ENCODE measurements at places on chromosomes 6 and 20.

DNA sequence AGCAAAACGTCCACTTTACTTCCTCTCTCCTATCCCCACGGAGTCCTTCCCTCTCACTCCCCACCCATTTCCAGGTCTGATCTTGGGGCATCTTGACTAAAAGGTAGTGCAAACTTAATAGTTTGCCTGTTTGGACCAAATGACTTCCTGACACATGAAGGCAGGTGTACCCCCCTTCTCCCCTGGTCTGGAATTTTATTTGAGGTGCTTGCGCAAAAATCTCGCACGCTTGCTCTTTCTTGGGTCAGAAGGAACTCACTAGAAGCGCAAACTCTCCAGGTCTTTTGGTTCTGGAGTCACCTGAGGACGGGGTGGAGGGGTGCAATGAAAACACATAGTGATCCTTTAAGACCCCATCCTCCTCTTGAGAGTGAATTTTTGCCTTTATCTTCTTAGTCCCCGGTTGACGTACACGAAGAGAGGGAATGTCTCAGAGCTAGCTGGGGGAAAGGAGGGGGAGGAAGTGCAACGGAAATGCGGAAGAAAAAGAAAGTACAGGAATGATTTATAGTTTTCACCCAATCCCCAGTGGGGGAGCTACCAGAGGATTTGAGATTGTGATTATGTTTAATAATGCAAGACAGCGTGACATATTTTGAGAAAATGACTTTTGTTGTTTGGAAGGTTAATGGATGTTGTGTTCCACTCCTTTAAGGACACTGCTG is 4.9 kb downstream of the ADGRB3 start:
- DNase-seq, result no peak

DNA sequence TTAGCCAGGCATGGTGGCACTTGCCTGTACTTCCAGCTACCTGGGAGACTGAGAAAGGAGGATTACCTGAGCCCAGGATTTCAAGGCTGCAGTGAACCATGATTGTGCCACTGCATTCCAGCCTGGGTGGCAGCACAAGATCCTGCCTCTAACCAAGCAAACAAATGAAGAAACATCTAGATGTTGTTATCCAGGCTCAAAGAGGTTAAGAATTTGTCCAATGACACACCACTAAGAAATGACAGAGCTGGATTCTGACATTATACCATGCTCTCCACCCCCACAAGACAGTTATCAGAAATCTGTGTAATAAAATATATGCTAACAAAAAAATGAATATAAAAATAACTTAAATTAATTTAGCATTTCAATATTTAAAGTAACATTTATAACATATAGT is 925.5 kb upstream of the SLC35B3 start:
- no peak for DNase-seq

DNA sequence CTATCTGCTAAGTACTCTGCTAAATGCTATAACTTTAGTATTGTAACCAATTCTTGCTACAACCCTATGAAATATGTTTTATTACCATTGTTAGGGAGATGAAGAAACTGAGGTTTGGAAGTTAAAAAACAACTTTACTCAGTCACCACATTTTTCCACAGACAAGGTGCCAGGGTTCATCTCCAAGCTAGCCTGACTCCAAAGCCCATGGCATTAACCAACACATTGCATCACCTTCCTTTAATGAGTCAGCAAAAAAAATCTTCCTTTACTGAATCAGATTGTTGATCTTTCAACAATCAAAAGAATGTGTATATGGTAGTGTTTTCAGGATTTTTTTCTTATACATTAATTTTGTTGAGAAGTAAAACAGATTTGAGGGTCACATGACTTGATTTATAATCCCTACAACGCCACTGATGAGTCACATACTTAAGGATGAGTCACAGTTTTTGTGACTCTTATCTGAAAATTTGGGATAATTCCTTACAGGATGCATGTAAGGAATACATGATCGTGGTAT is 41.5 kb downstream of the MAN1A1 start:
- no peak for DNase-seq

DNA sequence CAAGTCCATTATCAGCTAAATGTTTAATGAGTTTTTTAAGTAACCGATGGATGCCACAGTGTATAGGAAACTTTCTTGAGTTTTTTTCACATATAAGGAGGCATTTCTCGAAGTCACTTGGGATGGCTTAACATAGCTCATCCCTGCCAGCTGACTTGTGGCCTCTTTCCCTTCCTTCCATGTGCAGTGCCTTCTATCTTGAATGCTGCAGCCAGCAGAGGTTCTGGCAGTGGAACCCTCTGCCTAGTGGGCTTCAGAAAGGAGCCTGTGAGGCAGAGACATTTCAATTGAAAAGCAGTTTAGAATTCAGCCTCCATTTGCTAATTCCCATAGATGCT is 51.9 kb downstream of the AKAP12 start:
- no peak for DNase-seq

GRCh38 chr6:165653607-165654006 is 9.4 kb downstream of the PDE10A start:
- no peak for DNase-seq

DNA sequence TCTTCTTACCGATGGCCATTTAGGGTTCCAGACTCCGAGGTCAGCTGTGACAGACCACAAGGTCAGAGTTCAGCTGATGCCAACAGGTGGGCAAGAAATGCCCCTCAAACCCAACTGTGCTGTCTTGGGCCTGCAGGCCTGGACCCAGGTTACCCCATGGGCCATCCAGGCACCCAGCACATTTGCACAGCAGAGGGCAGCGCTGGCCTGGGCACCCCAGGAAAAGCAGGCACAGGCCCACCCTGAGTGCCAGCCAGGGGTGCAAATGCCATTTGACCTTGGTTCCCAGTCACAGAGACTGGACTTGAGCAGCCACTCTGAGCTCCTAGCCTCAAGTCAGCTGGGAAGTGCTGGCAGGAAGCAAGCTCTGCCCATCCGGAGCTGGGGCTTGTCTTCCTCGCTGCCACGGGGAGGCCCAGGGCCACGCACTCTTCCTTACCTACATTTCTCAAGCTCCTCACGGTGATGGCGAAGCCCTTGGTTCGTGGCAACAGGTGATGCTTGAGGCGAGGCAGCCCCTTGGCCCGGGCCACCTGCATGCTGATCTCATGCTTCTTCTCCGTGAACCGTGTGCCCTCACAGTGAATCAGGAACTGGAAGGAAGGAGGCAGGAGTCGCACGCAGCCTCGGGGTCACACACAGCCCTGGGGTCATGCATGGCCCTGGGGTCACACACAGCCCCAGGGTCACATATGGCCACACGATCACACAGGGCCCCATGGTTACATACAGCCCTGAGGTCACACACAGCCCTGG is 120.8 kb downstream of the AGPAT4 start:
- DNase-seq, result no peak

- no peak for DNase-seq
Observed at GRCh38 chr6:42009844-42010184, 40.5 kb upstream of the TAF8 start.

DNA sequence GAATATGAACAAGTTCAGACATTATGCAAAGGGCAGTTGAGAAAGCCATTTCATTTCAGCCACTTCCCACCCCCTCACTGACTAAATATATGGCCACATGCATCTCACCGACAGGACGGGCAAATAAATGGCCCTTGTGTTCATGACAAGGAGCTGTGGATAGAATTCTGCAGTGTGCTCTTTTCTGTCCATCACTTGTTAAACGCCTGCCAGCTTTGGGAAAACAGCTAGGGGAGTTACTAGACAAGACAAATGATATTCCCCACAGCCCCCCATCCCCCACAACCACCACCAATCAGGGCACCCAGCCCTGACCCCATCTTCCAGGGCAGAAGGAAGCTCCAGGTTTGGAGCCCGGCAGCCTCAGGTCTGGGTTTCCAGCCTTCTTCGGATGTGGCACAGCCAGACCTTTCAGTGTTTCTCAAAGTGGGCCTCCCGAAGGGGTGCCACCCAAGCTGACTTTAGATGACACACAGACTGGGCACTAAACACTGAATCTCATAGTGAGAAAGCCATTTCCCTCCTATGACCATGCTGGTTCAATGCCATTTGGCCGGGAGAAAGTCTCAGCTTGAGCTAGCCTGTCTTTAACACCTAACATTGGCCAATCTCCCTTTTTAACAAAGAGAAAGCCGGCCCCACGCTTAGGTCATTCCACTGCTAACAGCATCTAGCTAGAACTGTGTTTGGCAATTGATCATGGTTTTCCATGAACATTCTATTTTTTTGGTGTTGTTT is 4.0 kb upstream of the RIPOR3 start:
- no peak for DNase-seq

GRCh38 chr6:156402628-156403027 is 374.6 kb upstream of the ARID1B start:
- no peak for DNase-seq
